ENCODE measurements at places on chromosomes 1 and 21.

DNA sequence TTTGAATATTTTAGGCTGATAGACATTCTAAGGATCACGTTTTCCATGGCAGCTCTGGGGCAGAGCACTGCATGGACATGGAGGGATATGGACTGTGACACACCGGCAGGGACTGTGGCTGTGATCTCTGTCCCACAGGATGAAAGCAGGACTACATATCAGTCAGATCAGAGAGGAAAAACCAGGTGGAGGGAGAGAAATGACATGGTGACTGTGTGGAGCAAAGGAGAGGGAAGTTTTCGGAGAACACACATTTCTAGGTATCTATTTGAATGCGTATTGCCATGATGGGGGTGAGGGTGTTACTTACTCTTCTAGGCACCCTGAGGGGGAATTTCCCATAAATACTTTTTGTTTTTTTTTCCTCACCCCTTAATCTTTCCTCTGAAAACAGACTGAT is 3.2 kb upstream of the CD1C start:
- no peak for DNase-seq

- no peak for DNase-seq
Measured at GRCh38 chr1:167706931-167707877, 14.6 kb upstream of the MPZL1 start.

DNA sequence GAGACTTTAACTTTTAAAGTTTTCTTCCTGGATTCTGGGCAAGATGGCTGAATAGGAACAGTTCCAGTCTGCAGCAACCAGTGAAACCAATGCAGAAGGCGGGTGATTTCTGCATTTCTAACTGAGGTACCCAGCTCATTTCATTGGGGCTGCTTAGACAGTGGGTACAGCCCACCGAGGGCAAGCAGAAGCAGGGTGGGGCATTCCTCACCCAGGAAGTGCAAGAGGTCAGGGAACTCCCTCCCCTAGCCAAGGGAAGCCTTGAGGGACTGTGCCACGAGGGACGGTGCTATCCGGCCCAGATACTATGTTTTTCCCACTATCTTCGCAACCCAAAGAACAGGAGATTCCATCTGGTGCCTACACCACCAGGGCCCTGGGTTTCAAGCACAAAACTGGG is 121.0 kb downstream of the VAV3 start:
- no peak for DNase-seq

DNA sequence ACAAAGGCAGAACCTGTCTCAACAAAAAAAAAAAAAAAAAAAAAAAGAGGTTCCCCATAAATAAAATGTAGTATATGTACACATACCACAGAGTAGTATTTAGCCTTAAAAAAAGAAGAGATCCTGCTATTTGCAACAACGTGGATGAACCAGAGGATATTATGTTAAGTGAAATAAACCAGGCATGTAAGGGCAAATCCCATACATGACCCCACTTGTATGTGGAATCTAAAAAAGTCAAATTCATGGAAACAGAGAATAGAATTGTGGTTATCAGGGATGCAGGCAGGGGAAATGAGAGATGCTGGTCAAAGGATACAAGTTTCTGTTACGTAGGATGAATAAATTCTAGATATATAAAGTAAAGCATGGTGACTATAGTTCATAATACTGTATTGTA is 16.7 kb downstream of the SLC44A3 start:
- no peak for DNase-seq

DNA sequence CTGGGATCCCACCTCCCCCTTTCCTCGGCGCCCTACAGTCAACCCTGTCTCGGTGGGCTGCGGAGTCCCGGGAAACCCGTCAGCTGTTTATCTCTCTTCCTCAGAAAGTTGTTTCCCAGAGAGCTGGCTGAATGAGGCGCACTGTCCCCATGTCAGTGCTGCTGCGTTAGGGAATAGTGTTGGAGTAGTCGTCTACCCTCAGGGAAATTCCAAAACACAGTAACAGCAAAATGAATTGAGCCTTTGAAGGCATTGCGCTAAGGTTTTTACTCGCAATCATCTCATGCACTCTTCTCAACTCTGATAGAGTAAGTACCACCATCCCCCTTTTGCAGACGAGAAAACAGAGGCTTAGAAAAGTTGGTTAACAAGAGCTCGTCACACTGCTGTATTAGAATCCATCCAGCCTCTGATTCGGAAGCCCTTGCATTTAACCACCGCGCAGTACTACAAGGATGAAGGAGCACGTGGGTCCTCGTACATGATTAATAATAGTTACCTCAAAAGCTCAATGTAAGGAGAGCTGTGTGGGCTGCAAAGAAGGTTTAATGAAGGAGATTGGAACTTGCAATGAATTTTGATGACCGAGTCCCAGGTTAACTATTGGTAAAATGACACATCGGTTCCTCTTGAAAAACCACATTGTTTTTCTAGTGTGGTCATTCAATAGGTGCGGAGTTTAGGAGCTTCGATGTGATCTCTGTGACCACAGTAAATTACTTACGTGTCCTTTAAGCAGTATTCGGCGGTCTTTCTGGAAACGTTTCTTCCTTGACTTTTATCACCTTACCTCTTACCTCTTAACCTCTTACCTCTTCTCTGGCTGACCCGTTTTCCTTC is 788 bp upstream of the EDEM3 start:
- no peak for DNase-seq

GRCh38 chr1:8205771-8206170 is 112.1 kb upstream of the SLC45A1 start:
- no peak for DNase-seq

- no peak for DNase-seq
Measured at GRCh38 chr1:178609015-178609414, 96.1 kb downstream of the TEX35 start.

GRCh38 chr1:190957565-190957964 is 479.9 kb upstream of the BRINP3 start:
- DNase-seq: no peak

- DNase-seq: no peak
Measured at GRCh38 chr21:19405326-19405725, 1001.7 kb upstream of the TMPRSS15 start.

GRCh38 chr1:50724626-50725286 is 235.3 kb downstream of the FAF1 start:
- DNase-seq: no peak

- no peak for DNase-seq
Measured at GRCh38 chr1:145959333-145959732, 1.5 kb upstream of the LIX1L start.

DNA sequence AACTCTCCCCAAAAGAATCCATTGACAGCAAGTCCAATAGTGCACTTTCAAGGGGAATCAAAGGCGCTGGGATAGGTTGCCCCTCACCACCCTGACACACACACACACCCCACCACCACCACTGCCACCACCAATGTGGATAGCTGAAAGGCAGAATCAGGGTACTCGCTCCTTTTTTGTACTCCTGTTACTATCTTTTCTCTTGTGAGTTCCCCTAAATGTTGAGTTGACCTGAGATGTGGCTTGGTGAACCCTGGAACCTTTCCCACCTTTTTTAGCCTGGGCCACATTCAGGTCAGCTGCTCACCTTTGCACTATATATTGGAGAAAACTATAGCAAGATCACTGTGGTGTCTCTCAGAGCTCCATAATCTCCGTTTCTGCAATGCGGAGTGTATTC is 3.9 kb downstream of the S100A8 start:
- no peak for DNase-seq

- DNase-seq: no peak
Measured at GRCh38 chr21:21018821-21019220, 20.6 kb downstream of the NCAM2 start.

- no peak for DNase-seq
Measured at GRCh38 chr1:113245252-113245651, 145.1 kb upstream of the MAGI3 start.

GRCh38 chr1:229947968-229948367 is 119.1 kb upstream of the GALNT2 start:
- DNase-seq: no peak

- DNase-seq: no peak
Measured at GRCh38 chr21:36430841-36431240, 45.6 kb downstream of the CHAF1B start.

- no peak for DNase-seq
Measured at GRCh38 chr1:209767096-209767495, 11.2 kb downstream of the TRAF3IP3 start.

- DNase-seq: no peak
Measured at GRCh38 chr1:82154219-82154970, 353.7 kb downstream of the ADGRL2 start.

DNA sequence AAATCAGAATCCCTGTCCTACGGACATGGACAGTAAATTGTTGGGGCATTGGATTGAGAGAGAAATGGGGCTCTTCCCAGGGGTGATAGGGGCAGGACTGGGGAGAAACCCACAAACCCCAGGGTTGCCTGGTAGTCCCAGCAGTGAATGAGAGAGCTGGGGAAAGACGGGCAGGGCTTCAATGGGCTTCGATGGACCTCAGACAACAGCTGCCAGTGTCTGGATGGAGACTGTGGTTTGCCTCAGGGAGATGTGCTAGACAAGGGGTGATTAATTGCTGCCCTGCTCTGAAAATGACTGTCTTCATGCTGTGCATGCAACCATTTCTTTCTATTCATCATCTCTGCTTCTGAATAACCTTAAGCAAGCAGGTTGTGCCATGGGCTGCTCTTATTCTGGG is 7.4 kb downstream of the GPR25 start:
- no peak for DNase-seq

GRCh38 chr1:41526956-41527561 is 42.6 kb upstream of the EDN2 start:
- no peak for DNase-seq

- DNase-seq: no peak
Measured at GRCh38 chr1:22789356-22789994, 78.8 kb downstream of the EPHB2 start.

GRCh38 chr1:219712506-219712905 is 99.6 kb upstream of the ZC3H11B start:
- DNase-seq: no peak

GRCh38 chr1:199082778-199083389 is 444.0 kb downstream of the PTPRC start:
- no peak for DNase-seq

DNA sequence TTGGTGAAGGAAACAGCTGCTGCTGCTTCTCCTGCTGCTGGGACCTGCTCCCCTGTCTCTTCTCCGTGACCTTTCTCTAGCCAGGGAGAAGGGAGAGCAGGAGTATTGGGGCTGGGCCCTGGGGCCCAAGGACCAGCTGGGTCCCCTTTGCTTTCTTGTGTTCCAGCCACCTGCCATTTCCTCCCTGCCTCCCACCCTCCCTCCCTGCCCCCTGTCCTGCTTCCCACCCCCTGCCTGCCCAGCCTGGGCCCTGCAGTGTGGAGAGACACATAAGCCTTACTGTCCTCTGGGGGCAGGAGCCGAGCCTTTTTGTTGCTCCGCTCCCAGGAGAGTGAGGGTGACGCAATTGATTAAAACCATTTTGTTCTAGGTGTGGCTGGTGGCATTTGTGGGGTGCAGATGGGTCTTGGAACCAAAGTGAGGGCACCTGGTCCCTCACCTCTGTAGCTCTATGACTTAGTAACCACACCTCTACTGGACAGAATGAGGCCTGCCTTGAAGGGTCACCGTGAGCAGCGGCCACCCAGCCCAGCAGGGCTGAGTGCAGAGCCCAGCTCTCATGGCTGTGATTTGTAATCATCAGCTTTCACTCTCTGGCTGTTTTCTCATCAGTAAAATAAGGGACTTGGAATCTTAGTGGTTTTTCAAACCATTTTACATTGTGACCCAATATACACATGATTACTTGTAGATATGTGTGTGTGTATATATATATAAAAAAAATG is 13.9 kb upstream of the TMEM222 start:
- no peak for DNase-seq

DNA sequence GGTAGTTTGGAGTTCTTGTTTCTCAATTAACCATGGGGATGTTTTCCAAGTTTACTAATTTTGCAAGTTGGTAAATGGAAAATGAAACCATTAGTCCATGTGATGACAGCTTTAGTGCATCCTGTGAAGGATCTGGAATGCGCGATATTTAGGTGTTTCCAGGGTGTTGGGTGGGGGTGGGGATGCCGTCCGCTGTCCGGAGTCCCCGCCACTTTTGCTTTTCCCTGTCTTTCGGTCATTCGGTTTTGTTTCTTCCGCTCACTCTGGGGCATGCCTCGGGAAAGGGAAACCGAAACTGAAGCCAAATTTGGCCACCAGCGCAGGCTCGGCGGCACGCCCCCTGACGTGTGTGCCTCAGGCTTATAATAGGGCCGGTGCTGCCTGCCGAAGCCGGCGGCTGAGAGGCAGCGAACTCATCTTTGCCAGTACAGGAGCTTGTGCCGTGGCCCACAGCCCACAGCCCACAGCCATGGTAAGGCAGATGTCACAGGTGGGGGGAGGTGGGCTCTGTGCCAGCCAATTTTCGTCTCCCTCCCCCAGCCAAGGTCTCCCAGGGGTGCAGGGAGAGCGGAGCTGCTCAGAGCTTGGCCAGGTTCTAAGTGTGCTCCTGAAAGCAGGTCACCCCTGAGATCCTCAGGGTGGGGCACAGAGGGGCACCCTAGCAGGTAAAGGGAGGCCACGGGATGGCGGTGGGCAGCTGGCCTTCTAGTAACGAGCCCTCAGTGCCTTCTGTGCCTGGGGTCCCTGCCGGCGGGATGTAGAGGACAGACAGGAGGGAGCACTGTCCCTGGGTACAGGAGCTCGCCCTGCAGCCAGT is at the start of gene ISG15:
Gene ISG15 (plus strand): TSS at position 393 of the 817 bp plus-strand sequence. CDS start 77 bp downstream, at position 470.
- peak; percentile 97 for DNase-seq

GRCh38 chr1:236565530-236565929 is 38.8 kb downstream of the HEATR1 start:
- no peak for DNase-seq

- no peak for DNase-seq
Measured at GRCh38 chr1:236833575-236833974, 38.5 kb downstream of the MTR start.

DNA sequence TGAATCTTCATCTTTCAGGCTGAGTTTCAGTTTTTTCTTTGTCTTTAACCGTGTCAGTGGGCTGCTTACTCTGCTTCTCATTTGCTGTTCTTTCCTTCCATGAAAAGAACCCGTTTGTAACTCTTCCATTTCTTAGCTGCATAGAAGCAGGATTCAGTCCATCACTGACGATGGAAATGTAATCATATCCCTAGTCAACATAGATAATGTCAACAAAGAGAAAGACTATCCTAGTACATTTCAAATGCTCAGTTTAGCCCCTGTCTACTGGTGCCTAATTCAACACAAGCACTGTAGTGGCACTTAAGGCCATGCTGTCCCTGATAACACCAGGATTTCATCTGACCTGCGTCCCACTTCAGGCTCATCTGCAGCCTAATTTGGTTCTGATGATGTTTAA is 376 bp downstream of the GBP1 start:
- no peak for DNase-seq

DNA sequence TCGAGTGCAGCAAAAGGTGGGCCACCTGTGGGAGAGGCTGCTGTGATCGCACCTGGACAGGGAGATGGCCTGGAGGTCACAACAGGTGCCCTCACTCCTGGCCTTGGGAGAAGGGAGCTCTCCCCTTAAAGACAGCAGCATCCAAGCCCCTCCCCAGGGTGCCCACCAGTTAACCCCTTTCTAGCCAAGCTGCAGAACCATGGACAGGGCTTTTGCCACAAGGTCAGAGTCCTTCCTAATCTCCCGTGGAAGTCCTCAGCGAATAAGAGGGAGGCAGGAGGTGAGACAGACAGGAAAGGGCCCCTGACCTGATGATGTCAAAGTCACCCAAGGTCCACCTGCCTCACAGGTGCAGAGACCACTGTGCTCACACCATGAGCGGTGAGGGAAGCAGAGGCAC is 1.7 kb downstream of the CNTN2 start:
- no peak for DNase-seq
